Omental fat pad (tissue), 4 donors: ENCODE measurements at places on chromosomes 13 and 19. TPM values are rescaled to one million over a fixed set of nuclear protein-coding genes. Genes with fewer than 3 reads are reported as not detected.

DNA sequence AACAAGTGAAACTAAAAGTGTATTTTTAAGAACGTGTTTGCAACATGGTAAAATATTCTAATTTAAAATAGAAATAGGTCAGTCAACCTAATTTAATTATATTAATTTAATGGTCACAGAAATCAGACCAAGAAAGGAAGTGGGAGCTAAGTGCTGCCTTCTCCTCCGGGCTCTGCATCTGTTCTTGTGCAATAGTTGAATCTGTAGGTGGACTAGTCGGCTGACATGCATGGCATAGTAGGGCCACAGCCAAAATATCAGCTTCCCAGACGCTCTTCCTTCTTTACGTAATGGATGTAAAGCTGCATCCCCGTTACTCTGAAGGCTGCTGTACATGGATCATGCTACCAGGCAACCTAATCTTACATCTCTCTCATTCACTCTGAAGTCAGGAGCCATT lies 47.3 kb downstream of the COL4A1 start:
- DNase-seq = no peak

NLRP11 gene
- total RNA-seq = not detected

DNA sequence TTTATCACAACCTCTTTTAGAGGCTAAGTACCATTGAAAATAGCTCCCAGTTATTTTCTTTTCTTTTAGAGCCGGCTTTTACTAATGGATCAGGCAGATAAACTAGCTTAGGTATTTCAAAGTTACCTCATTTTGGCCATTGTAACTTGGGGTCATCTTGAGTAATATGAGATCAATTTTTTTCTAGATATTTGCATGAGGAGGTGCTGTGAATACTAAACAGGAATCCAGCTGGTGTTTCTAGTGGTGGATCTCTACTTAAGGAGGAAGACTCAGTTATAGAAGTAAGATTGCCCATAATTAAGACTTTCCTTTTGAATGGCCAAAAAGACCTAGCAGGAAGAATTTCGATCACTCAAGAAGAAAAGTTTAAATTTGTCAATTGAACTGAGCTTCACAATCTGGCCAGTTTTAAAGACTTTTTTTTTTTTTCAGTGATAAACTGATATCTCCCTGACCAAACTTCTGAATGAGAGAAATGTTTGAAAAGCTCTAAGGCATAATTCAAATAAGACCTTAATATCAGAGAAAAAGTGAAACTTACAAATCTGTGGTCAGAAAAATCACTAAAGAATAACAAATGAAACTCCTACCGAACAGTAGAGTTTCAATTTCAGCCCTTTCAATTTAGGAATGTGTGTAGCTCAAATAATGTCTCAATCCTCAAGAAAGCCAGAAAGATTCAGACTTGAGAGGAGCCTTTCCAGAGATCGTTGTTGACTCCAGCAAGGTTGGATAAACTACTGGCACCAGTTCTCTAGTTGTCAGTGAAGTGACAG lies 11.6 kb upstream of the NAA16 start:
- no peak for DNase-seq

KIR2DL4 gene
- 0.72 TPM for total RNA-seq

RAVER1 gene
- total RNA-seq = 16.1 TPM
